ENCODE measurements at places on chromosomes 7 and 10. TPM values are rescaled to one million over a fixed set of nuclear protein-coding genes. Genes with fewer than 3 reads are reported as not detected.

Gene CRTAC1
- total RNA-seq: 12.1 TPM

Gene JCAD
- 48.3 TPM for total RNA-seq

Gene GPR141
- 0.22 TPM for total RNA-seq

Gene BICC1
- total RNA-seq: 34.7 TPM

Gene HOXA3
- 6.2 TPM for total RNA-seq

Measured in spinal cord (tissue), 10 donors.